RWPE2 (cell line): ENCODE measurements at places on chromosomes 16 and 17.

- DNase-seq: no peak
- H3K36me3 ChIP-seq: no peaks in the 10 kb centered on the region
- H3K27me3 ChIP-seq: peaks cover 35% of the 10 kb centered on the region
- H3K27ac ChIP-seq: no peak overlapping the region
- no peak overlapping the region for H3K4me3 ChIP-seq
- no peaks in the 10 kb centered on the region for H3K4me1 ChIP-seq
Observed at GRCh38 chr17:34885076-34885475, 76.2 kb downstream of the CCT6B start.

- peaks cover 23% of the 10 kb centered on the region for H3K36me3 ChIP-seq
- peak overlapping the region; percentile 9 for H3K27ac ChIP-seq
- DNase-seq: no peak
- H3K27me3 ChIP-seq: no peaks in the 10 kb centered on the region
- peaks cover 28% of the 10 kb centered on the region for H3K4me1 ChIP-seq
- H3K4me3 ChIP-seq: no peak overlapping the region
Observed at GRCh38 chr16:27366687-27367460, 35.1 kb upstream of the IL21R start.

DNA sequence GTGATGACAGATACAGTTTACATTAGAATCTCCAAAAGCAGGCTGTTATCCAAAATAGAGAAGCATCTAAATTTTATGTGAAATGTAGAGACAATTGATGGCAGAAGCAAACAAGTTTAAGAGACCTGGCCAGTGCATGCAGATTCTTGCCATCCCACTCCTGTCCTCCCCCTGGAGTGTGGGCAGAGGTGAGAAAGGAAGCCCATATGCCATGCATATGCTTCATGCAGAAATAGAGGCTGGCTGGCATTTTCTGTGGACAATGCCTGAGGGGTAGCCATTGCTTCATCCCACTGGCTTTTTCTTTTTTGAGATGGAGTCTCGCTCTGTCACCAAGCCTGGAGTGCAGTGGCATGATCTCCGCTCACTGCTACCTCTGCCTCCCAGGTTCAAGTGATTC is 382.1 kb downstream of the RBFOX1 start:
- H3K36me3 ChIP-seq: no peaks in the 10 kb centered on the region
- no peak overlapping the region for H3K27ac ChIP-seq
- no peaks in the 10 kb centered on the region for H3K27me3 ChIP-seq
- H3K4me3 ChIP-seq: no peak overlapping the region
- no peaks in the 10 kb centered on the region for H3K4me1 ChIP-seq

GRCh38 chr17:60640503-60640902 is 37.1 kb upstream of the BCAS3 start:
- H3K36me3 ChIP-seq: peaks cover 13% of the 10 kb centered on the region
- H3K4me1 ChIP-seq: no peaks in the 10 kb centered on the region
- no peak overlapping the region for H3K4me3 ChIP-seq
- H3K27me3 ChIP-seq: no peaks in the 10 kb centered on the region

GRCh38 chr17:41521574-41522261 is 3.0 kb upstream of the KRT15 start:
- no peak for DNase-seq
- H3K4me1 ChIP-seq: peaks cover 60% of the 10 kb centered on the region
- H3K4me3 ChIP-seq: no peak overlapping the region
- peaks cover 2% of the 10 kb centered on the region for H3K36me3 ChIP-seq
- H3K27ac ChIP-seq: peak overlapping the region; percentile 79

GRCh38 chr16:27242868-27243590 is 25.5 kb downstream of the NSMCE1 start:
- no peak overlapping the region for H3K27ac ChIP-seq
- peaks cover 23% of the 10 kb centered on the region for H3K4me1 ChIP-seq
- H3K4me3 ChIP-seq: no peak overlapping the region

- H3K36me3 ChIP-seq: no peaks in the 10 kb centered on the region
- H3K27me3 ChIP-seq: no peaks in the 10 kb centered on the region
- H3K27ac ChIP-seq: no peak overlapping the region
- H3K4me1 ChIP-seq: no peaks in the 10 kb centered on the region
Observed at GRCh38 chr17:5249615-5250014, 15.0 kb upstream of the SCIMP start.

- peaks cover 20% of the 10 kb centered on the region for H3K4me1 ChIP-seq
- H3K36me3 ChIP-seq: no peaks in the 10 kb centered on the region
Observed at GRCh38 chr17:57916925-57917858, 38.0 kb downstream of the CUEDC1 start.

GRCh38 chr17:4626734-4627256 is 14.7 kb downstream of the ALOX15 start:
- no peak overlapping the region for H3K4me3 ChIP-seq
- H3K4me1 ChIP-seq: no peaks in the 10 kb centered on the region
- H3K36me3 ChIP-seq: no peaks in the 10 kb centered on the region
- no peak for DNase-seq
- peaks cover 13% of the 10 kb centered on the region for H3K27me3 ChIP-seq
- H3K27ac ChIP-seq: no peak overlapping the region

GRCh38 chr17:46851029-46851741 is at the start of gene WNT9B:
WNT9B (plus strand) TSS chr17:46851583; CDS start chr17:46851639, 56 bp downstream.
- no peaks in the 10 kb centered on the region for H3K4me1 ChIP-seq
- H3K27me3 ChIP-seq: peaks cover 30% of the 10 kb centered on the region
- H3K36me3 ChIP-seq: no peaks in the 10 kb centered on the region
- no peak for DNase-seq
- H3K4me3 ChIP-seq: peak within 1 kb of the TSS; percentile 32

DNA sequence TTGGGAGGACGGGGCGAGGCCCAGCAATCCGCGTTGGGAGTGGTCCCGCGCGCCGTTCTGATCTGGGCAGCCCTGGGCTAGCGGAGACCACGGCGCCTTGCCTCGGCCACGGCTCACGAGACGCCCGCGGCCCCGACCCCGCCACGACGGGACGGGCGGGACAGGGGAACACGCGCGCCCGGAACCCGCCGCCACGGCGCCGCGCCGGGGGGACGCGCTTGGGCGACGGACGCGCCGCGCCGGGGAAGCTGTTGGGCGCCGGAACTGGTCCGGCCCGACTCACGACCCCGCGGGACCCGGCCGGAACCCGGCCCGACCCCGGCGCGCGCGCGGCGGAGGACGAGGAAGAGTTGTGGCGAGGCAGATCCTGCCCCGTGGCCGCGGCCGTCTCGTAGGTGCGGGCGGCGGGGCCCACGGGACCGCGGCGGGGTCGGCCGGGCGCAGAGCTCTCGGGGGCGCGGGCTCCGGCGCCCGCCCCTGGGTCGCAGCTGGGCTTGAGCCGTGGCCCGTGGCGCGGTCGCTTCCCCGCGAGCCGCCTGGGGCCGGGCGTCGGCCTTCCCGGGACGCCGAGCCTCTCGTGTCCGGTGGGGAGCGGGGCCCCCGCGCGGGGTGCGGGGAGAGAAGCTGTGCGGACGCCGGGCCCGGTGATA is at the start of gene ACSF3:
Gene ACSF3, plus strand, starts transcription at position 251 of the 650 bp plus-strand sequence. CDS start 6,830 bp downstream, outside the sequence.
- H3K4me3 ChIP-seq: peak within 1 kb of the TSS; percentile 99
- H3K27me3 ChIP-seq: peaks cover 17% of the 10 kb centered on the region
- DNase-seq: no peak
- no peaks in the 10 kb centered on the region for H3K4me1 ChIP-seq
- no peaks in the 10 kb centered on the region for H3K36me3 ChIP-seq

- H3K27ac ChIP-seq: no peak overlapping the region
- H3K4me3 ChIP-seq: no peak overlapping the region
- no peaks in the 10 kb centered on the region for H3K4me1 ChIP-seq
- DNase-seq: no peak
- no peaks in the 10 kb centered on the region for H3K36me3 ChIP-seq
- no peaks in the 10 kb centered on the region for H3K27me3 ChIP-seq
Observed at GRCh38 chr16:26301516-26301915, 609.8 kb downstream of the HS3ST4 start.

GRCh38 chr17:74325376-74325742 is 667 bp upstream of the KIF19 start:
- H3K36me3 ChIP-seq: no peaks in the 10 kb centered on the region
- H3K27ac ChIP-seq: no peak overlapping the region
- H3K4me1 ChIP-seq: no peaks in the 10 kb centered on the region
- peaks cover 21% of the 10 kb centered on the region for H3K27me3 ChIP-seq
- H3K4me3 ChIP-seq: no peak overlapping the region
- no peak for DNase-seq

- DNase-seq: no peak
- peaks cover 53% of the 10 kb centered on the region for H3K36me3 ChIP-seq
- peaks cover 28% of the 10 kb centered on the region for H3K4me1 ChIP-seq
- H3K27ac ChIP-seq: peak overlapping the region; percentile 54
Observed at GRCh38 chr17:42591411-42591810, 13.9 kb upstream of the PSMC3IP start.

- H3K27me3 ChIP-seq: no peaks in the 10 kb centered on the region
- H3K4me1 ChIP-seq: peaks cover 17% of the 10 kb centered on the region
- DNase-seq: peak; percentile 89
Observed at GRCh38 chr17:7589204-7589868, 558 bp downstream of the SOX15 start.

GRCh38 chr17:34826332-34826731 is 134.9 kb downstream of the CCT6B start:
- H3K4me3 ChIP-seq: no peak overlapping the region
- no peak overlapping the region for H3K27ac ChIP-seq

DNA sequence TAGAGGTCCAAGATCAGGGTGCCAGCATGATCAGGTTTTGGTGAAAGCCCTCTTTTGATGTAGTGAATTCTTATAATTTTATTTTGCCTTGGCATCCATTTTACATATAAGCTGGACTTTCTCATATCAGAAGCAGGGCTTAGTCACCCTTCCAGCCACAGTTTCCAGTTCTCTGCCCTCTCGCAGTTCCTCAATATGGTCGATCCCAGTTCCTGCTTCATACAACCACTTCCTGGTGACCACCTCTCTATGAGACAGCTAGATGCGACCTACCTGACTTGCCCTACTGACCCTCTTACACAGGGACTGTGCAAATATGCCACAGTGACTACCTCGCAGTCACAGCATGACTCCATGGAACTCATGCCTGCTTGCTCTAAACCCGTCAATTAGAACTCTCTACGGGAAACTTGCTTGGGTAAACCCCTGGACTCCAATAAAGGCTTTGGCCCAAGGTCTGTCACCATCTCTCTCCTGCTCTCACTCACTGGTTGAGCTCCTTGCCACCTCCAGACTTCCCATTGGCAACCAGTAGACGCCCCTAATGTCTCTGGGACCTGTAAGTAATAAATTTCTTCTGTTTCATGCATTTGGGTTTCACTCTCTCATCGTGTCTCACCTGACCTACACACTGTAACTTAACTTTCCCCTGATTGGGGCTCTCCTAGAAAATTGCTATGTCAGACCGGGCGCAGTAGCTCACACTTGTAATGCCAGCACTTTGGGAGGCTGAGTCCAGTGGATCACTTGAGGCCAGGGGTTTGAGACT is 21.4 kb downstream of the CD300LG start:
- no peak overlapping the region for H3K27ac ChIP-seq
- H3K4me3 ChIP-seq: no peak overlapping the region
- no peaks in the 10 kb centered on the region for H3K27me3 ChIP-seq
- H3K4me1 ChIP-seq: peaks cover 2% of the 10 kb centered on the region

GRCh38 chr16:11289202-11289601 is 8.1 kb upstream of the PRM1 start:
- no peaks in the 10 kb centered on the region for H3K4me1 ChIP-seq
- no peak for DNase-seq
- H3K36me3 ChIP-seq: no peaks in the 10 kb centered on the region
- H3K27me3 ChIP-seq: no peaks in the 10 kb centered on the region

DNA sequence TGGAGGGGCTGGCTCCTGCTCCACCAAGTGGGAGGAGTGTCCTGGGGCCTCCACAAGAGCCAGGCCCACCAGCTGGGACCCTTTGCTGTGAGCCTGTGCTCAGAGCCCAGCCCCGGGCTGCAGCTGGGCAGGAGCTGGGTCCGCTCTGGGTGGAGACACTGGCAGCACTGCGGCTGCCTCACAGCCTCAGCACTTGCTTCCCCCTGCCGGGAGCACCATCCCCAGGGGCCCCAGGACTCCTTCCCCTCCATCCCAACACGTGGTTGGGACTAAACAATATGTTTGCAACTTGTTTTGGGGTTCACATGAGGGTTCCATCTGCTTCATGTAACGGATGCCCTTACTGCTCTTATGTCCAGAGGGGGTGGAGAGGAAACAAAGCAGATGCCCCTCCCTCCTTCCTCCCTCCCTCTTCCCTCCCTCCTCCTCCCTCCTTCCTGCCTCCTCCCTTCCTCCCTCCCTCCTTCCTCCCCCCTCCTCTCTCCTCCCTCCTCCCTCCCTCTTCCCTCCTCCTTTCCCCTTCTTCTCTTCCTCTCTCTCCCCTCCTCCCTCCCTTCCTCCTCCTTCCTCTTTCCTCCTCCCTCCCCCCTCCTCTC is 16.3 kb upstream of the CBFA2T3 start:
- no peak overlapping the region for H3K27ac ChIP-seq
- no peak overlapping the region for H3K4me3 ChIP-seq
- H3K36me3 ChIP-seq: no peaks in the 10 kb centered on the region
- no peaks in the 10 kb centered on the region for H3K4me1 ChIP-seq

GRCh38 chr16:69270395-69270794 is 40.8 kb upstream of the VPS4A start:
- DNase-seq: no peak
- no peaks in the 10 kb centered on the region for H3K27me3 ChIP-seq
- no peak overlapping the region for H3K4me3 ChIP-seq
- H3K4me1 ChIP-seq: no peaks in the 10 kb centered on the region

- peaks cover 19% of the 10 kb centered on the region for H3K4me1 ChIP-seq
- DNase-seq: no peak
- H3K27ac ChIP-seq: no peak overlapping the region
- H3K4me3 ChIP-seq: no peak overlapping the region
- no peaks in the 10 kb centered on the region for H3K36me3 ChIP-seq
Observed at GRCh38 chr17:6255322-6255721, 179.6 kb downstream of the AIPL1 start.

DNA sequence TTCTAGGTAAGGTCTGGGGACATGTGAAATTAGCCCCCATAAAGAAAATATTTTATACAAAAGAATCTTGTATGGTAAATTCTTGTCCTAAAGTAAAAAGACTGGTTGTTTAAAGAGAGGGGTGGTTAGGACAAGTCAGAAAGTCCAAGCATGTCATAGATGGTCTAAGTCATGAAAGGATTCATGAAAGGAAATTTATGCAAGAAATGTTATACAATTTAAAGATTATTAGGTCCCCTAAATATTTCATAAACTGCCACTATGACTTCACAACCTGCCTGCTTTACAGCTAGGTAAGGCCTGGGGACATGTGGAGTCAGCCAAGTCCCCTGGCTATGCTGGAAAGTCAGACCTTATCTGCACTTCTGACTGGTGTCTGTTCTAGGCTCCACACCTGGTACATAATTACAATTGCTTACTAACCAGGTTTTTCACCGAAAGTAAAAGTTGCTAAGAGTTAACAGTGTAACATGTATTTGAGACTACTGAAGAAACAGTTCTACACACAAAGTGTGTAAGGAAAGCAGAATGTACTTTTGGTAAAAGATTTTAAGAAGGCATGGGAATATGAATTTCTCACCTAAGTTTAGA is 17.0 kb downstream of the N4BP1 start:
- no peaks in the 10 kb centered on the region for H3K27me3 ChIP-seq
- H3K27ac ChIP-seq: no peak overlapping the region
- no peak for DNase-seq

GRCh38 chr17:19320876-19321275 is 41.6 kb downstream of the B9D1 start:
- H3K4me1 ChIP-seq: no peaks in the 10 kb centered on the region
- H3K36me3 ChIP-seq: peaks cover 34% of the 10 kb centered on the region
- no peak overlapping the region for H3K4me3 ChIP-seq
- H3K27me3 ChIP-seq: no peaks in the 10 kb centered on the region
- no peak overlapping the region for H3K27ac ChIP-seq
- no peak for DNase-seq

GRCh38 chr16:14483819-14484385 is 146.2 kb downstream of the PARN start:
- peaks cover 14% of the 10 kb centered on the region for H3K4me1 ChIP-seq
- peaks cover 23% of the 10 kb centered on the region for H3K36me3 ChIP-seq
- no peak overlapping the region for H3K27ac ChIP-seq
- no peak for DNase-seq
